ENCODE measurements at places on chromosomes 4 and X.
A peak's percentile ranks its signal among the peaks of the same experiment; 100 is the strongest.

GRCh38 chr4:181127171-181127570 is 1116.0 kb upstream of the TENM3 start:
- no peak for DNase-seq

DNA sequence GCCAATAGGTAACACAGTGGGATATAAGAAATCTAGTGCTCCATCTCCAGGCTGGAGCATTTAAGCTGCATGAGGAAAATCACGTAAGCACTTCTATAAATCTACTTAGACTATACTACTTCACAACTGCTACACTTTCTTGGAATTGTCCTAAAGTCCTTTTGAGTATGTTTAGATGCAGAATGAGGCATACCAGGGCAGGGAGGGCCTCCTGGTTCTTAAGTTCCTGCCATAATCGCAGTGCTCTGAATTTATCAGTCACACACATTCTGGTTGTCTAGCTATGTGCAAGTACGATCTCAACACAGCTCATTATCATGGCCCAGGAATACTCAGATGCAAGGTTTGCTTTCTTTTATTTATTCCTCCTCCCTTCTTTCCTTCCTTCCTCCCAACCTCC is 130.3 kb downstream of the GUCY2F start:
- no peak for DNase-seq

- DNase-seq = no peak
Observed at GRCh38 chr4:80535551-80535950, 200.0 kb downstream of the CFAP299 start.

DNA sequence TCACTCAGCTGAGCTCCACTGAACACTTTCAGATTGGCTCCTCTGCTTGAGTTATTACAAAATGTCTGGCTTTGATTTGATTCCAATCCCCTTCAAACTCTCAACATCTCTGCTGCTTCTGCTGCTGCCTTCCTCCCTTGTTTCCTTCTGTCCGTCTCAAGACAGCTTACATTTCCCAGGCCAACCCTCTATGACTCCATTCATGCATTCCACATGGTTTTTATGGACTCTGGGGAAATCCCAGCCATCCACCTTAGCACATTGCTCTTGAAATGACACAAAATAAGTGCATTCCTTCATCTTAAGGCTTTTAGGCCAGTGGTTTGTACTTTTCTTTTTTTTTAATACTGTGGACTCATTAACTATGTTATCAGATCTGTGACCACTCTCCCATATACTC is 68.5 kb upstream of the TMEM164 start:
- DNase-seq = no peak

DNA sequence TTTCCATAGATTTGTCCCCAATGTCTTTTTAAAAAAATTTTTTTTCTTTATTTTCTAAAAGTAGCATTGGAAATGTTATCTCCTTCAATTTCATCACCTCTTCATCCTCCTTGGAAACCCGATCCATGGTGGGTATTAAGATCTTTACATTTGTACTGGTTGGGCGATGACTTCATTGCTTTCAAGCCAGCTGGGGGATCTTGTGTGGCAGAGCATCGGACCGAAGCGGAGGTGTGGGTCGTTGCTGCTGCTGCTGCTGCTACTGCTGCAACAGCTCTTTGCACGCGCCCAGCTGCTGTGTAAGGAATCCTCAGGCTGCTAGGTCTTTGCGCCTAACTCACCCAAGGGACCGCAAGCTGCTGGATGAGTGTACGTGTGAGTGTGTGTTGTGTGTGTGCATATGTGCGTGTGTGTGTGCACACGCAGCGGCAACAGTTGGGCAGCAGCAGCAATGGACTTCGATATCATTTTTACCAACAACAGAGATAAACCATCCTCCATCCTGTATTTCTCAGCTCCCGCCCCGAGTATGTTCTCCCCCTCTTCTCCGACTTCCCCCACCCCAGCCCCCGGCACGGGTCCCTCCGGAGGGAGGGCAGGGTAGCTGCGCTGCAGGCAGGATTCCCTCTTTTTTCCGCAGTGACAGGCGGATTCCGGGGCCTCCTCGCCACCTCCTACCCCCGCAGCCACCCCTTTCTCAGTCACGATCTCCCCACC is 768 bp upstream of the CDKL5 start:
- peak; percentile 4 for DNase-seq

DNA sequence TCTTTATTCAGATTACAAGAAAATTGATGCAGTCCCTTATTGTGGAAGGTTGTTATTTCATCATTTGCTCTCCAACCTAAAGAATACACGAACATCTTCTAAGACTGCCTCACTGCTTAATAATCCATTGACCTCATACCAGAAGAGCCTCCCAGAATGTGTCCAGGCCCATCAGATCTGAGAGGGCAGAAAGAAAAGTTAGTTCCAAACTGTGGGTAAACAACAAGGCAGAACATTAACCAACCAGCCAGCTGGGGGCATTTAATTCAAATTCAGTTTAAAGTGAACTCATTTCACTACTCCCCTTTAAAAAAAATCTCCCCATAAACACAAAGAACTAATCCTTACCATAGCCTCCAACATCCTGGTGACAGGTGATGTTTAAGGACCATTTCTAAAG is 13.8 kb downstream of the GPC4 start:
- DNase-seq = no peak

DNA sequence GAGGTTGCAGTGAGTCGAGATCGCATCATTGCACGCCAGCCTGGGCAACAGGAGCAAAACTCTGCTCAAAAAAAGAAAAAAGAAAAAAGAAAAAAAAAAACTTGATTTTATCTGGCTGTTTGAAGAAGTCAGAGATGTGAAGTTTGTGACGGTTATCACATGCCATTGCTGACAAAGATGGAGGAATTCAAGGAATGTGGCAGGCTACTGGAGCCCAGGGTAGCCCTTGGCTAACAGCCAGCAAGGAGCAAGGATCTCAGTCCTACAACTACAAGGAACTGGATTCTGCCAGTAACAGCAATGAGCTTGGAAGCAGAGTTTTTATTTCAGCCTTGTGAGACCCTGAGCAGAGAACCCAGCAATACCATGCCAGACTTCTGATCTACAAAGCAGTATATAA is 24.3 kb upstream of the TET2 start:
- DNase-seq = no peak

- no peak for DNase-seq
Observed at GRCh38 chrX:31353095-31353494, 281.3 kb upstream of the FTHL17 start.

DNA sequence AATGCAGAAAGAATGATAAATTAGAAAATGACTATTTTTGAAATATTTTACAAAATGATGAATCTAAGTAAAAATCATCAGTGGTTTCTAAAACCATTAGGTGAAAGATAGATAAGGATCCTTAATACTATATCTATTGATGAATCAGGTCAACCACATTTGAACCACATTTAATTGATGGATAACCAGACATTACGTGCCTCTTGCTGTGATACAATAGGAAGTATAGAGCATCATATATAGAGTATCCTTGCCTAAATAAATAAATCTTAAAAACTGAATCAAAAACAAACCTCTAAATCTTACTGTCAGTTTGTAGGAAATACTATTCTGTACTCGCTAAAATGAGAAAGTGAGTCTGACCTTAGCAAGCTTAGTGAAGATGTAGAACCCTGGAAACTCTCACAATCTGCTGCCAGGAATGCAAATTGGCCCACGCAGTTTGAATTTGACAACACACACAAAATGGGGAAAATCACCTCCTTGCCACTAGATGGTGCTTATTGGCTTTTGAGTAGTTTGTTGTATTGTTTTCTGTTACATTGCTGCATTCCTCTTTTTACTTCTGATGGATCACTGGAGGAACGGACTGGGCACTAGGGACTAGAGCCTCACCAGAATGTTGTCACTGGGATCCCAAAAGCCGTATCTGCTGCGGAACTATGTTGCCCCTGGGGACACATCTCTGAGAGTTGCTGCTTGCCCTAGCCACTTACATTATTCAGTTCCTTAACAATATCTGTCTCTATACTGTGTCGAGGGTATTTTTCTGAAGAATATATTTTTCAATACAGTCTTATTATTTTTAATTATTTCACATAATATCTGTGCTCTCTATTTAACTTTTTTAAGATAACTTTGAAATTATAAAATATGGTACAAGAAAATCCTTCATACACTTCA is 25.4 kb upstream of the SLAIN2 start:
- DNase-seq = peak; percentile 2

- DNase-seq = no peak
Observed at GRCh38 chr4:129246910-129247461, 151.0 kb downstream of the C4orf33 start.

GRCh38 chr4:169184236-169184635 is 86.5 kb downstream of the SH3RF1 start:
- DNase-seq = no peak

- no peak for DNase-seq
Observed at GRCh38 chr4:126298271-126298670, 983.5 kb downstream of the FAT4 start.

- no peak for DNase-seq
Observed at GRCh38 chr4:48109413-48110263, 24.4 kb downstream of the TXK start.

All from neural crest cell (in vitro differentiated cells).